ENCODE measurements at places on chromosomes 6 and 20. TPM values are rescaled to one million over a fixed set of nuclear protein-coding genes. Genes with fewer than 3 reads are reported as not detected.

TGM2 gene
- 0.13 TPM for total RNA-seq

DCDC2 gene
- 0.05 TPM for total RNA-seq

SCP2D1 gene
- total RNA-seq: not detected

ABHD16B gene
- not detected for total RNA-seq

DNAH8 gene
- total RNA-seq: 0.03 TPM

GNRH2 gene
- not detected for total RNA-seq

OVOL2 gene
- total RNA-seq: not detected

PPP1R16B gene
- 36.5 TPM for total RNA-seq

MAFB gene
- total RNA-seq: not detected

PCK1 gene
- total RNA-seq: 0.05 TPM

SMPDL3A gene
- total RNA-seq: 27.8 TPM

SUPT3H gene
- 15.8 TPM for total RNA-seq

ELOVL2 gene
- 21.1 TPM for total RNA-seq

NOTCH4 gene
- 4.9 TPM for total RNA-seq

RHAG gene
- not detected for total RNA-seq

RGS19 gene
- total RNA-seq: 18.8 TPM

KCTD20 gene
- 64.1 TPM for total RNA-seq

HDGFL1 gene
- total RNA-seq: not detected

ASIP gene
- total RNA-seq: not detected
